ENCODE measurements at places on chromosomes 1 and 21.

DNA sequence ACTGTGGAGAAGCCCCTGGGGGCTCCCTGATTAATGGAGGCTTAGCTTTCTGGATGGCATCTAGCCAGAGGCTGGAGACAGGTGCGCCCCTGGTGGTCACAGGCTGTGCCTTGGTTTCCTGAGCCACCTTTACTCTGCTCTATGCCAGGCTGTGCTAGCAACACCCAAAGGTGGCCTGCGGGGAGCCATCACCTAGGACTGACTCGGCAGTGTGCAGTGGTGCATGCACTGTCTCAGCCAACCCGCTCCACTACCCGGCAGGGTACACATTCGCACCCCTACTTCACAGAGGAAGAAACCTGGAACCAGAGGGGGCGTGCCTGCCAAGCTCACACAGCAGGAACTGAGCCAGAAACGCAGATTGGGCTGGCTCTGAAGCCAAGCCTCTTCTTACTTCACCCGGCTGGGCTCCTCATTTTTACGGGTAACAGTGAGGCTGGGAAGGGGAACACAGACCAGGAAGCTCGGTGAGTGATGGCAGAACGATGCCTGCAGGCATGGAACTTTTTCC, 24.8 kb downstream of the PCSK9 start:
- peak; percentile 40 for DNase-seq

DNA sequence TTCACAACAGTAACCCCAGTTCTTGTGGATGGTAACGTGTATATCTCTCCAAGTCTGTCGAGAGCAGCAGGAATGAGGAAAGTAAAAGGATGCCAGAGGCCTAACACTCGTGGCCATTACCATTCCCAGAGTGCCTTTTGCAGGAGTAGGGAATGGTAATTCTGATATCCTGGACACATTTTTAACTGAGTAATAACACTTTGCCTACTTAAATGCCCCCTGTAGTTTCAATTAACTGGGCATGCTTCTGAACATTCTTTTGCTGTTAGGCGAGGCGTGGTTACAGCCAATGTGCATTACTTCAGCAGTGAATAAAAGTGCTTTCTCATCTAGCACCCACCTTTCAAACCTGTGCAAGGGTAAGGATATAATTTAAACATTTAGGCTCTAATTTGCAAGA, 258.5 kb upstream of the ADGRL2 start:
- DNase-seq, result no peak

DNA sequence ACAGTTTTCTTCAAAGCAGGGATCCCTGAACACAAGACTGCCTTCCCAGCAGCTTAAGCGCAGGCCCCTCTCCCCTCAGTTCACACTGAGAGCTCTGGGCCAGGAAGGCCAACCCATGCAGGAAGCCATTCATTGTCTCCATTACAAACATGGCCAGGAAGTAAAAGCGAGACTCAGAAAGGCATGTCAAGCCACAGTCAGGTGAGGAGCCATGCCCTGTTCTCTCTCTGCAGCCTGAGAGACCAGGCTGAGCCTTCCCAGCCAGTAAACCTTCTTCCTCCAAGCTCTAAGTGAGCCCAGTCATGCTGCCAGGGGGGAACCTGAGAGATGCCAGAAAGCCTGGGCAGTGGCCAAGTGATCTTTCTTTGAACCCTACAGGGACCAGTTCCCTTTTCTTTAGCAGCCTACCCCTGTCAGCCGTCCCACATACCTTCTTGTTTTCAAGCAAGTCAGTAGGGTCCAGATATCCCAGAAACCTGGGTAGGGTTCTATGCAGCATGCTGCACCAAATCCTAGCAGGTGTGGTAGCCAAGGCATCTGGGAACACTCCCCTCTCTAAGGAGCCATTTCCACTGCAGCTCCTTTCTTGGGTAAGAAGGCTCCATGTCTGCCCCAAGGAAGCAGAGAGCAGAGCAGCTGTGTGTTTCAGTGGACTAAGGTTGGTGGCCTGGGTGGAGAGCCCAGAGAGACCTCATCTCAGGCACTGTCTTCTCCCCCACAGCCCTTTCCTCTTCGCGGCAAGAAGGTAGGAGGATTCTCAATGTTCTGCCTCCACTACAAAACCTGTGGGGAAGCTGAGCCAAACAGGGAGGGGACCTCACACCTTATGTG, 977 bp downstream of the TRAF3IP3 start:
- no peak for DNase-seq

DNA sequence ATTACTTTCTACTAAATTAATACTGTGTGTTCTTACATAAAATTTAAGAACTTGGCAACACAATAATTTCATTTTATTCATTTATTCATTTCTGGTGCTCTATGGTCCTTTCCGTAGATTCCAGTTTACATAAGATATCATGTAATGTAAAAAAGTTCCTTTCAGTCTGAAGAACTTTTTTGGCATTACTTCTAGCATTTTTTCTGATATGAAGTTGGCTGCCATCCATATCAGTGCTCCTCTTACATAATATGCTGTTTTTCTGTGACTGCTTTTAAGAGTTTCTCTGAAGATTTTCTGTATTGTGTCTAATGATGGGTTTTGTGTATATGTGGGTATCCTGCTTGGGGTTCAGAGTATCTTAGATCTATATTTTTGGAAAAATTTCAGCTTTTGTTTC, 34.8 kb downstream of the LIN9 start:
- no peak for DNase-seq
